ENCODE measurements at places on chromosomes 12 and 14. TPM values are rescaled to one million over a fixed set of nuclear protein-coding genes. Genes with fewer than 3 reads are reported as not detected.

- DNase-seq: no peak
Measured at GRCh38 chr12:3036901-3037600, 40.1 kb upstream of the TSPAN9 start.

DNA sequence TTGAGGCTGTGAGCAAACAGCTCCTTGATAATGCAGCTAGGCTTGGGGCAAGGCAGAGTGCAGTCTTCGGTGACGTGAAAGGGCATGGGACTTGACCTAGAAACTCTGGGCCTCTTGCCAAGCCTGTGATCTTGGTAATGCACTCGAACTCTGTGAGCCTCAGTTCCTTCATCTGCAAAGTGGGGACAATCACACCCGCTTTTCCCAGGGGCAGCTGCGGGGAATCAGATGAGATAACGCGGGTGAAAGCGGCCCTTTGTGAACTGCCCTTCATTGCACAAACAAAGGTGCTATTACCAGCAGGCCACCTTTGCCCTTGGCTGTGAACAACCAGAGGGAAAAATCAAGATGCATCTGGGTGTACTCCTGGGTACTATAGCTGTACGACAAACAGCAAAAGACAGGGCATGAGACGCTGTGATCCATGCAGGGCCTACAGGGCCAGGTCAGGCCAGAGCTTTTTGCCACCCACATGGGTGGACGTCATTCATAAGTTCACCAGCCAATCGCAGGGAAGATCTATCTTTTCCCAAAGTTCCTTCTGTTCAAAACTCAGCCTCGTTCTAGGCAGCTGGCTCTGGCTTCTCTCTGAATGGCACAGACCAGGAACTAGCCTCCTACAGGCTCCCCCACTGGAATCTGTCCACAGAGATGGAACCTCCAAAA is 3.2 kb downstream of the MSI1 start:
- no peak for DNase-seq

- peak; percentile 87 for DNase-seq
Measured at GRCh38 chr14:94036313-94037167, 10.4 kb downstream of the OTUB2 start.

- DNase-seq: no peak
Measured at GRCh38 chr12:52524241-52524897, 4.2 kb upstream of the KRT5 start.

DNA sequence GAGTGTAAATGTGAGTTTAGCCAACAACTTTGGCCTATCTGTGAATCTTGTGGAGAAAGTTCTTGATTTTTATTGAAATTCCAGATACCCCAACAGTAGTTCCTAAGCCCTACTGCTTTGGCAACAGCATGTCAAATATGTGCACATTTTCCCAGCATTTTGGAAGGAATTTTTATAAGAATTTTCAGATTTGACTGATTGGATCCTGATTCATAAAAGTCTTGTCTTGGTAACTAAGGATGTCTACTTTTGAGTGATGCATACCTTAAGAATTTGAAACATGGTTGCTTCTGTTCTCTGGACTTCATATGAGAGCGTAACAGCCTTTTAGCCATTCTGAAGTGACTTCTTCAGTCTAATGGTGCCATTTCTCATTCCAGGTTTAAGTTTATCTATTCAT is 106.7 kb downstream of the ANO4 start:
- DNase-seq: no peak

- DNase-seq: peak; percentile 29
Measured at GRCh38 chr14:92382677-92383076, 59.7 kb downstream of the SLC24A4 start.

GRCh38 chr14:100898935-100899883 is 4.3 kb downstream of the RTL1 start:
- no peak for DNase-seq

The CARMIL3 gene
- 1.1 TPM for total RNA-seq

The NYNRIN gene
- total RNA-seq: 21.3 TPM

The SLC2A14 gene
- total RNA-seq: not detected

The OR4E2 gene
- not detected for total RNA-seq

Data from HT-29 (cell line).